ENCODE measurements at places on chromosomes 11 and 22. TPM values are rescaled to one million over a fixed set of nuclear protein-coding genes. Genes with fewer than 3 reads are reported as not detected.

- DNase-seq = no peak
Observed at GRCh38 chr11:109236188-109236587, 185.8 kb upstream of the C11orf87 start.

- DNase-seq = no peak
Observed at GRCh38 chr11:87176044-87176443, 138.3 kb downstream of the TMEM135 start.

DNA sequence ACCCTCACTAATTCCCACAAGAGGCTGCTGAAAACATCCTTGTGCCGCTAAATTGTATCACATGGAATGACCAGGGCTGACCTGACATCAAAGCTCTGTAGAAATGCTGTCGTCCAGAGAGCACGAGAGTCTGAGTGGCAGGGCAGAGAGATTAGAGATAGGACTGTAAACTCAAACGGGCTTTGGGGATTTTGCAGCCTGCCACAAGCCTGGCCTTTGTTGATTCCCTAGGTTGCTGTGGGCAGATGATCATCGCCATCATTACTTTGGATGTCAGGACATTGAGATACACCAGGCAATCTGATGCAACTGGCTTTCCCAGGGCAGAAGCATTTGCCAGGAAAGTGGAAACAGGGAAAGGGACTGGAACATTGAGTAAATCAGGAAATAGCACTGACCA is 131.6 kb downstream of the ETS1 start:
- DNase-seq = no peak

- no peak for DNase-seq
Observed at GRCh38 chr22:44665115-44665514, 36.9 kb upstream of the PRR5 start.

DNA sequence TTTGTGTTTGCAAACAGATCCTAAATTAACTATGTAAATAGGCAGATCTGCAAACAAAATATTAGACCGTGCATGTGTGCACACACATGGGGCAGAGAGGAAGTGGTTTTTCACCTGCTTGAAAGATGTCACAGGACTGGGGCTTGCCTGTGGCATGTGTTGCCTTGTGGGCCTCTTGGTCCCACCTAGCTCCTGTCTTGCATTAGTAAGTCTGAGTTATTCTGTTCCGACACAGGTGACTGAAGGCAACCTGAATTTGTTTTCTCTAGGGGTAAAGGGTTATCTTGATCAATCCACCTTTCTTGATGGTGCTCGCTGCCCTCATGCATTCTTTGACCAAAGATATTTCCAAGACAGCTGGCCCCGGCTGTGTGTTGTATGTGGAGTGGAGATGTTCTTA is 667.5 kb downstream of the NTM start:
- DNase-seq = no peak

DNA sequence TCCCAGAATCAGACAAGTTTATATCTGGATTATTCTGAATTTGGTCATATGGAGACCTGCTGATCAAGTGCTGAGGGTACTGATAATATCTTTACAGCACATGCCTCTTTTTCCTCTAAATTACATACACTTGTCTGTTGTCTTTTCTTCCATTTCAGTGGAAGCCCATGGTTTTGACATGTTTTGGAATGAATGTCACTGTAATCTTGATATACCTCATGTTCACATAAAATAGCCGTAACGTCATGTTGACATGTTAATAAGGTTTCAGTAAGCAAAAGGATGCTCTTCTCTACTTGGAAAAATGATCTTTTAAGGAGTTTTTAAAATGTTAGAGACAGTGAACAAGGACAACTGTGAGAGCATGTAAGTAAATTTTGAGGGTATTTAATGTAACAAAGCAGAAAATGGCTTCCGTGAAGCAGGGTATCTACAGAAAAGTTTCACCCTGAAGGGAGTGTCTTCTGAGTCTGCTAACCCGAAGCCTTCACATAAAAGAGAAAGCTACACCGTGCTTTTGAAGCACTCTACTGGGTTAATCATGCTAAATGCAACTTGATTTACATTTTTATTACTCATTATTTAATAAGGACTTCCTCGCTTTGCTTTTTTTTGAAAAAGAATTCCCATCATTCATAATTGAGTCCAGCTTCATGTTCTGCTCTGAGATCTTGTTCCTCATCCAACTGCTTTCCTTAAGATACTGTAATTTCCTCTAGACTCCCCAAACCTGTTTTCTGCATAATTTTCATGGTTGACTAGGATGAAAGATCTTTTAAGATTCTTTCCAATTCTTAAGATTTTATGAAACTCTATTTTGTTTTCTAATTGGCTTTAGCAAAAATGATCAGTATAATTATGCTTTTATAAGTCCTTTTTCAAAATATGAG is 56.2 kb downstream of the YAP1 start:
- no peak for DNase-seq

GRCh38 chr11:126525702-126526101 is 170.2 kb downstream of the ST3GAL4 start:
- no peak for DNase-seq

DNA sequence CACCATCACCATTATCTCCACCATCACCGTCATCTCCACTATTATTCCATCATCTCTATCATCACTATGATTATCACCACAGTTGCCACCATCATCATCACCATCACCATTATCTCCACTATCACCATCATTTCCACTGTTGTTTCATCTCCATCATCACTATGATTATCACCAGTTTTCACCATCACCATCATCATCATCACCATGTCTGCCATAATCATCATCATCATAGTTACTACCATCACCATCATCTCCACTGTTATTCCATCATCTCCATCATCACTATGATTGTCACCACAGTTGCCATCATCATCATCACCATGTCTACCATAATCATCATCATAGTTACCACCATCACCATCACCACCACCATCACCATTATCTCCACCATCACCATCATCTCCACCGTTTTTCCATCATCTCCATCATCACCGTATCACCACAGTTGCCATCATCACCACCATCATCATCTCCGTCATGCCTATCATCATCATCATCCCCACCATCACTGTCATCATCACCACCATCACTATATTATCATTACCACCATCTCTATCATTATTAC is 264.9 kb downstream of the BRD1 start:
- no peak for DNase-seq

SCN3B gene
- not detected for total RNA-seq

MGAT3 gene
- total RNA-seq = 28.0 TPM

DRICH1 gene
- 1.5 TPM for total RNA-seq

SPDYC gene
- total RNA-seq = not detected

OR51B6 gene
- total RNA-seq = not detected

IL18 gene
- 0.67 TPM for total RNA-seq

HEPHL1 gene
- not detected for total RNA-seq

OR8G5 gene
- not detected for total RNA-seq

All from B cell (primary cell).